Right atrium auricular region (tissue), 2 donors: ENCODE measurements at places on chromosomes 4 and X. TPM values are rescaled to one million over a fixed set of nuclear protein-coding genes. Genes with fewer than 3 reads are reported as not detected.

- DNase-seq = no peak
Observed at GRCh38 chrX:107861056-107861455, 35.4 kb downstream of the MID2 start.

DNA sequence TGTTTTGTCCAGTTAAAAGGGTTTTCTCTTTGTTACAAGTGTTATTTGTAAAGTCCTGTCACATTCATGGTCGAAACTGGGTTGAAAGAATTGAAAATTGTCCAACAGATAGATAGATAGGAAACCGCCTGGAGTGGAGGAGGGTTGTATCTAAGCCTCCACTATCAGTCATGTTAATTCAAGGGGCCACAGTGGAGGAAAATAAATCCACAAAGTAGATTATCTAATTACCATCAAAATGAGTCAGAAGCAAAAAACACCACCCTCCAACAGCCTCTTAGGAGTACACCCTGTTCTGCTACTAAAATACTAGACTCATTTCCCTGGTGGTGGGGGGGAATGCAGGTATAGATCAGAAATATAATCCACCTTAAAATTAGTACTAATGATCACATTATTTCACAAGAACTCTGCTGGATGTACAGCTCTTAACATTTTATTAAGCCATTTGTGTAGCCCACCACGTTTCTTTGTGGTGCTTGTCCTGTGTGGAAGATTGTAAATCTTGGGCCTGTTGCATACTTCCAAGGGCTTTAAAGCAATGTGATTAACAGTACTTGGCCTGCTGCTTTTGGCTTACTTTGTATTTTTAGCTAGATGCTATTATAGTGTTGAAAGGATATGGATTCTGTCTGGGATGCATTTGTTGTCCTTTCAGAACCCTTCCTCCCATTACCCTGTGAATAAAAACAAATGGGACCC is 26.8 kb downstream of the RBBP7 start:
- no peak for DNase-seq

GRCh38 chr4:20050768-20051167 is 200.9 kb upstream of the SLIT2 start:
- DNase-seq = no peak

DNA sequence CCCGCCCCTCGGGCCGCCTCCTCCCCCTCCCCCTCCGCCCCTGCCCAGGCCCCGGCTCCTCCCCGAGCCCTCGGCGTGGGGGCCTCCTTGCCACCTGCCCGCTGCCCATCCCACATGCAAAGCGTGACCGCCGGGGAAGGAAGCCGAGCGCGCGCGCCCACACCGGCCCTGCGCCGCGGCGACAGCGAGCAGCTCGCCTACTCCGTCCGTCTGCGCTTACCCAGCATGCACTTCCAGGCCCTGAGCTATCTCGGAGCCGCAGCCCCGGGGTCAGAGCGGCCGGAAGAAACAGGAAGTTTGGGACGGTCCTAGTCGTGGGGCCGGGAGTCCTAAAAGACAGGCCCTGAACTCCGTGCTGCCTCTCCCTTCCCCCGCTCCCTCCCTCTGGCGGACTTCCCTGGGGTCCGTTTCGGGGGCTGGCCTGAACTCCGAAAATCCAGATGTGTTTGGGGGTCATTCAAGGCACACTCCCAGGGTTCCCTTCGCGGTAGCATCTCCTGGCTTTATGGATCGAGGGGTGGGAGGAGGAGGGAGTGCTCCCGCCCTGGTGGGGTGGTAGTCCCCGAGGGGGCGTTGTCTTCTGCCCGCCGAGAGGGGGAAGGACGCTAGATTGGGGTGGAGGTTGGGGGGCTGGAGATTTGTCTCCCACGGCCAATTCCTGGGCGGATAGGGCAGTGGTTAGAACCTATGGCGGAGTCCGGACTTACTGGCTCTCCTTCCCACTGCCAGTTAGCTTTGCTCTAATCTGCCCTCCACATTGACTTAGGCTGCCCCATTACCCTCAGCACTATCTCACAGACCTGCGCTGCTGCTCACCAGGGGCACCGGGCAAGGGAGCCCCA is 25.0 kb upstream of the BCORL1 start:
- DNase-seq = peak; percentile 63

- peak; percentile 79 for DNase-seq
Observed at GRCh38 chrX:131830400-131831184, 192.5 kb upstream of the STK26 start.

SPP1 gene
- 41.3 TPM for total RNA-seq

COL25A1 gene
- total RNA-seq = 0.59 TPM
